ENCODE measurements at places on chromosomes 4 and X.

DNA sequence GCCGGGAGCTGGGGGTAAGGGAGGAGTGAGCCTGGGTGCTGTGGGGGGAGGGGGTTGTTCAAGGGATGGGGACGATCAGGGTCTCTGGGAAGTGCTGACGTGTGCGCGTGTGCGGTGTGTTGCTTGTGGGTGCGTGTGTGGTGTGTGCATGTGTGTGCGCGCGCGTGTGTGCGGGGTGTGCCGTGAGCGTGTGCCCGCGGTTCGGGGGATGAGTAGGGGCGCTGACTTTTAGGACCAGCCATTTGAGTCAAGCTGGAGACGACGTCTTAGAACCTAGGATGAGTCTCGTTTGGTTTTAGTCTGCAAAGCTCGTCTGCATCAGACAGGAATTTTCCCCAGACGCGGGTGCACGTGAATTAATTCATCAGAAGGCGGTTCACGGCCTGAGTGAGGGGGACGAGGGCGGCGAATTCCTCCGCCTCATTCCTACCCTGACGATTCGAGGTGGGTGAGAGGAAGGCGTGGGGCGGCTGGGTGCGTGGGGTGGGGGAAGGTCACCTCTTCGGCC, 950 bp upstream of the TMEM271 start:
- DNase-seq = no peak

GRCh38 chrX:125998432-125998831, 167.7 kb downstream of the DCAF12L2 start:
- DNase-seq = no peak

DNA sequence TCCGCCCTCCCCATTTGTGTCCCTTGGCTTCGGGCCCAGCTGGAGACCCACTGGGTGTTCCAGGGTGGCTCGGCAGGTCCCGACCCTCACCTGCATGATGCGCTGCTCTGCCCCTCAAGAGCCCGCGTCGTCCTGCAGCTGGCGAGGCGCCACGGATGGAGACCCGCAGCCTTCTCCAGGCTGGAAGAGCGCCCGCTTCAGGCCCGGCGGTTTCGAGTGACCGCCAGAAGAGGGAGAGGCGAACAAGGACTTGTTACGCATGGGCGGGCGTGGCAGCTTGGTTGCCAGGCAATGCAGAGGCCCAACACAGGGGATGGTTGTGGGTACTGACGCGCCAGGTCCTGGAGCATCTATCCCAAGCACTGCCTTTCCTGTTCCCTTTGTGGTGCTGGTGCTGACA, at the start of gene PDCL2:
Gene PDCL2 (minus strand): TSS at position 232 of the 400 bp plus-strand sequence. CDS start 136 bp downstream, at position 96.
- no peak for DNase-seq

- DNase-seq = no peak
These were observed 16.7 kb upstream of the FRAS1 start for GRCh38 chr4:78040431-78040830.

DNA sequence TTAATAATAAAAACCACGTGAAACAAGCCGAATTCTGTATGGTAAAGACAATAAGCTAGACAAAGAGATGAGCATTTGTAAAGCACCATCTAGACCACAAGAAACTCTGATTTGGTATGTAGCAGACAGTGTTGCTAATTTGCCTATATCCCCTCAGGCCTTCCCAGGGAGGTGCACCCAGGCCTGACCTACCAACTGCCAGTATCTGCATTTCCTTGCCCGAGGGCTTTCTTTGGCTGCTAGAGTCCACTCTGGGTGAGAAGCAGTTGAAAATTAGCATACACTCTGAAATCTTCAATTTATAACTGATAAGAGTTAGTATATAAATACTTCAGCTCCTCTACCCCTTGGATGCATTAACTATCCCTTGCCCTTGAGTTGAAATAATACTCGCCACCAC, 37.4 kb upstream of the IL1RAPL1 start:
- DNase-seq = no peak

GRCh38 chr4:147616849-147617172, 386 bp upstream of the TMEM184C start:
- DNase-seq = no peak

DNA sequence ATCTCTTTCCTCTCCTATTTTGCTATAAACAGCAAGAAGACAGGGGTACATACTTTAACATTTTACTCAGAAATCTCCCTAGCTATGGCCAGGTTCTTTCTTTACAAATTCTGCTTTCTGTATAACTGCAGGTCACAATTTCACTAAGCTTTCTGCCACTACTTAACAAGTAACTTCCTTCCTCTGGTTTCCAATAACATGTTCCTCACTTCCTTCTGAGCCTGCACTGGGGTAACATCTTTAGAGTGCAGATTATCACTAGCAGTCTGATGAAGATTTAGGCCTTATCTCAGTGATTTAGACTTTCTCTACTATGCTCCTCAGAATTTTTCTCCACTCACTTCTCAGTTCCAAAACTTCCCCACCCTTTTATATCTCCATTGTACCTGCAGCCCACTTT, 1930.5 kb upstream of the AGA start:
- DNase-seq = no peak

- DNase-seq = peak; percentile 57
These were observed 3.9 kb downstream of the MAML3 start for GRCh38 chr4:140149846-140150635.
